ENCODE measurements at places on chromosomes 3 and 15.

GRCh38 chr3:9846231-9846630 is 2.4 kb upstream of the RPUSD3 start:
- DNase-seq: no peak

DNA sequence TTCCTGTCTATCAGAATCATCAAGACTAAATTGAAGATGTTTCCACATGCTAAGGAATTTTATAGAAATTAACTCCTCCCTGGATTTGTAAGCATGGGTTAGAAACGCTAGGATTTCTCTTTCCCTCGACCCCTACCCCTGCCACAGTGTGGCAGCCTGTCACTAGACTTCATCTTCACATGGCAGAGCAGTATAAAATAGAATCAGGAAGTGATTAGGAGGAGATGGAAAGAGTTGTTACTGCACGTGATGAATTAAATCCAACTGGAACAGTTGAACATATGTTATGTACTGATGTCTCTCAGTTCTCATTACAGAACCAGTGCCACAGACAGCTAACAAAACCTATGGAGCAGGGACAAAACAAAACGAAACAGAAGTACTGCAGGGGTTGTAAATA is 130.0 kb upstream of the BNIP2 start:
- DNase-seq: no peak

- no peak for DNase-seq
Observed at GRCh38 chr3:183278479-183279088, 25.5 kb downstream of the B3GNT5 start.

- DNase-seq: no peak
Observed at GRCh38 chr3:61117045-61117898, 134.0 kb downstream of the FHIT start.

DNA sequence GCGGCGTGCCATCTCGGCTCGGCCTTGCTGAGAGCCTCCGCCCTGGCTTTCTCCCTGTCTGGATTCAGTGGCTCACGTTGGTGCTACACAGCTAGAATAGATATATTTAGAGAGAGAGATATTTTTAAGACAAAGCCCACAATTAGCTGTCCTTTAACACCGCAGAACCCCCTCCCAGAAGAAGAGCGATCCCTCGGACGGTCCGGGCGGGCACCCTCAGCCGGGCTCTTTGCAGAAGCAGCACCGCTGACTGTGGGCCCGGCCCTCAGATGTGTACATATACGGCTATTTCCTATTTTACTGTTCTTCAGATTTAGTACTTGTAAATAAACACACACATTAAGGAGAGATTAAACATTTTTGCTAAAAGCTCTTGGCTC is 54.1 kb downstream of the PLXNA1 start:
- no peak for DNase-seq

DNA sequence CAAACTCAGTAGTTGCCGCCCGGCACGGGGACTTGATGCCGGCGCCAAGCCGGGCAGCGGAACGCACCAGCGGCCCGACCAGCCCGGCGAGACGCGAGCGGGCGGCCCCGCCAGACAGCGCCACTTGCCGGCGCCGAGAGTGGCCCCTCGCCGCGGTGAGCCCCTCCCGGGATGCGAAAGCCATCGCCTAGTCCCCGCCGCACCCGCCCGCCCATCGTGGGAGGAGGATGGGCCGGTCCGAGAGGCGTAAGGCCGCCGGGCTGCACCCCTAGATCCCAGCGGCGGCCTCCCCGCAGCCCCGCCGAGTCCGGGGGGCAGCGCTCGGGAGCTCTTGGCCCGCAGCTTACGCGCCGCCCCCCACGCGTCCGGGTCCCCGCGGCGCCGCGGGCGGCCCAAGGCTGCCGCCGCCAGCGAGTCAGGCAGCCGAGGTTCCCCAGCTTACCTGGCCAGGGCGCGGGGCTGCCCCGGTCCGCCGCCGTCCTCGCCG is 609 bp downstream of the GOLGA8A start:
- DNase-seq: no peak

GRCh38 chr3:22210693-22211092 is 459.7 kb upstream of the ZNF385D start:
- no peak for DNase-seq

- no peak for DNase-seq
Observed at GRCh38 chr3:124174476-124174875, 182.6 kb upstream of the ROPN1 start.

GRCh38 chr3:60877188-60877587 is 374.1 kb downstream of the FHIT start:
- no peak for DNase-seq

DNA sequence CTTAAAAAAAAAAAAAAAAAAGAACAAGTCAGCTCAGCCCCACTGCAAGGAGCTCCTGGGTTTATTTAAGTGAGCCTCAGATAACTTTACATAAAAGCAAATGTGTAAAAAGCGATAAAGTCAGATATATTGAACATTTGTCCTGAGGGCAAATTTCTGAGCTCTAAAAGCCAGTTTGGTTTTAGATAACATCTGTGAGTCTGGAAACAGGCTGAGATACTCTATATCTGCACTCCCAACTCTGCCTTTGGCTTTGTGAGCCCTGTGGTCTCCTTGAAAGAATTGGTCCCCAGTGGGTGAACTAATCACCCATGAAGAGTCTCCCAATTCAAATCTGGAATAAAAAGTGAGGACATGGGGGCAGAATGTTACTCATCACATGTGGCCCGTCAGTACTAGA is 104.6 kb downstream of the APBA2 start:
- no peak for DNase-seq

GRCh38 chr3:182618981-182619591 is 174.2 kb upstream of the ATP11B start:
- DNase-seq: no peak

DNA sequence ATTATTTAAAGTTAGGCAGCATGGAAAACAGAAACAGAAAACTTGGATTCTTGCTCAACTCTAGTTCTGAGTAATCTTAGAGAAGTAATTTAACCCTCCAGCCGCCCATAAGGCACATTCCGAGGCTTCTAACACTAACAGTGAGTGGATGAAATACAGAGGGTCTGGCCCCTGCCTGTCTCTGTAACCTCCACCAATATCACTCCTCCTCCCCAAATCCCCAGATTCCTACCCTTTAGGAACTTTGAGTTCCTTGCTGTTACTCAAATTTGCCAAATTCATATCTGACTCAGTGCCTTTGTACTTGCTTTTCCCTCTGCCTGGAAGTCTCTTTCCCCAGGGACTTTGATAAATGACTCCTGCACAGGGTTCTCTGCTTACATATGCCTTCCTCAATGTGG is 112.5 kb upstream of the TGFBR2 start:
- no peak for DNase-seq

DNA sequence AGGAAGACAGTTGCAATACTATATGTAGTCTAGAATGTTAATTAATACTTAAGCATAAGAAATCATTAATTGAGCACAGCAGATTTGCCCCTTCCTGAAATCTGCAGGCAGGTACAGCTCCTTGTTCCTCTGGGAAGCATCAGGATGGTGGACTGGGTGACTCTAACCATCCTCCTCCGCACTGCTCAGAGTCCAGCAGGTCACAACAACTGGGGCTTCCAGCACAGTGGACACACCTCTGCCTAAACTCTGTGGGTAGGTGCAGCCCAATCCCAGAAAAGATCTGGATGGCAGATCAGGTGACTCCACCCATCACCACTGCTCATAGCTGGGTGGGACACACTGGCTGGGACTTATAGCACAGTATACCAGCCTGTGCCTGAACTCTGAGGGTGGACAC is 189.9 kb upstream of the TMCO5A start:
- DNase-seq: no peak

DNA sequence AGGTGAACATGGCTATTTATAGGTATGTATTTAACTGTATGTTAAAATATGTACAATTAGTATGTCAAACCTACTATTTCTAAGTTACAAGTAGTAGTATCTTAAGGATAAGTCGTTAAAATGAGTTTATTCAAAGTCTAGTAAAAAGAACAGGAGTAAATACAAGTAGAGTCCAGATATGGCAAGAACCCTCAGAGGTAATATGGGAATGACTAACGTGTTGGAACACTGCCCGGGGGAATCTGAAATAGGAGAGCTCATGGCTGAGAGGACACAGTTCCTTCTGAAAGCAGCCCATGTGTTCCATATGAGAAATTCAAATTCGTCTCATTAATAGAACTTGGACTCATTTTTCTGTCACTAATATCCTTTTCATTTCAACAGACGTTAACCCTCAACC is 158.8 kb downstream of the CLSTN2 start:
- no peak for DNase-seq

DNA sequence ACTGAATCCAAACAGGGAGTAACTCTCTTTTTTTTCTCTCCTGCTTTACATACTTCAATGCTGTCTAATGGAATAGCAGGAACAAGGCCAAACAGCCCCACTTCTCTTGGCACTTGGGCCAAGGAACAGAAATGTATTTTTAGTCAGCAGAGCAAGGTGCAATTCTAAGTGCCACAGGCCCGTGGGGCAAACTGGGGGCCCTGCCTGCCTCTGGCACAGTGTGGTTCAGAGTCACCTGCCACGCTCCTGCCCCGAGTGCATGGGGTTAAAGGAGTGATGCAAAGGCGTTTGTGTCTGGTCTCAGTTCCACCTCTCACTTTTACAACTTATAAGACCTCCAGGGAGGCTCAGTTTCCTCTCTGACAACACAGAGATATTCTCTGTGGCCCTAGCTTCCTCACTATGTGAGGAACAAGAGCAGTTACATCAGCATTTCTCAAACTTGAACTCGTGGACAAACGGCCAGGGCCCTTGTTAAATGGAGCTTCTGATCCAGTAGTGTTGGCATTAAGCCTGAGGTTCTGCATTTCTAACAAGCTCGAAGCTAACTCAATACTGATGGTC is 51.3 kb downstream of the LRIG1 start:
- DNase-seq: no peak

- no peak for DNase-seq
Observed at GRCh38 chr3:195806211-195806915, 5.4 kb downstream of the MUC4 start.

GRCh38 chr15:89016549-89017041 is 71.7 kb upstream of the ABHD2 start:
- no peak for DNase-seq

DNA sequence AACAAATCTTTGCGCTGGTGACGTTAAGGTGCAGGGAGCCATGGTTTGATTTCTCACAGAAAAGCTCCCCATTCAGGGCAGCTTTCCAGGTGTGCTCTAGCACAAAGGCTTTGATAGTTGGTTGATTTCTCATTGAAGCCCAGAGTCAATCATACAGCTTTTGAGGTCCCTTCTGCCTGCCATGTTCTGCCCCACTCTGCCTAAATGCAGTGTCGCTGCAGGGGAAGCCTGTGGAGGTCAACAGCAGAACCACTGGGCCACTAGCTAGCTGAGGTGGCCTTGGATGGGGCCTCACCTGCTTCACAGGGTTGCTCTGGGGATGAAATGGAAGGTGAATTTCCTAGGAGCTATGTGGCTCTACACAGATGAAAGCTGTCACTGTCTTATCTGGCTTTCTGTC is 278.3 kb downstream of the TLE3 start:
- DNase-seq: no peak

DNA sequence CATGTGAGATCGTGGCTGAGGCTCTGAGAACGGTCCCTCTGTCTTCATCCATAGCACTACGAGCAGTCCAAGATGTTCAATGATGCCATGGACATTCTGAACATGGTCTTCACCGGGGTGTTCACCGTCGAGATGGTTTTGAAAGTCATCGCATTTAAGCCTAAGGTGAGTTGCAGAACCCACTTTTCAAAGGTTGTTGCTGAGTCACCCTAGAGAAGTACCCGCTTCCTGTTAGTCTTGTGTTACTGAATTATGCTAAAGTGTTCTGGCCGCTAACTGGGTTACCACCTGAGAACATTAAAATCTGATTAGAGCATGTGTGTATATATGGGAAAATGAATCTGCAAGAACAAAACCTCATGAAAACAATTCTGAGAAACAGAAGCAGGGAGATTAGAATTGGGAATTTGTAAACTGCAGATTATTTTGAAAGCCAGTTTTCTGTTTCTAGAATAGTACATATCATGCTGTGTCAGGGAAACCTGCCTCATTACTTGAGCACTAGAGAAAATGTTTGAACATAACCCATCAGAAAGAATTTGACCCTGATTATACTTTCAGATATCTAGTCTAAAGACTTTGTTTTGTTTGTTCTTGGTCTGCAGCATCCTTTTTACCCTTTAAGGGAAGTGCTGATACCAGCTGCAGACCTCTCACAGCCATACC is 92.6 kb downstream of the CHDH start:
- no peak for DNase-seq

DNA sequence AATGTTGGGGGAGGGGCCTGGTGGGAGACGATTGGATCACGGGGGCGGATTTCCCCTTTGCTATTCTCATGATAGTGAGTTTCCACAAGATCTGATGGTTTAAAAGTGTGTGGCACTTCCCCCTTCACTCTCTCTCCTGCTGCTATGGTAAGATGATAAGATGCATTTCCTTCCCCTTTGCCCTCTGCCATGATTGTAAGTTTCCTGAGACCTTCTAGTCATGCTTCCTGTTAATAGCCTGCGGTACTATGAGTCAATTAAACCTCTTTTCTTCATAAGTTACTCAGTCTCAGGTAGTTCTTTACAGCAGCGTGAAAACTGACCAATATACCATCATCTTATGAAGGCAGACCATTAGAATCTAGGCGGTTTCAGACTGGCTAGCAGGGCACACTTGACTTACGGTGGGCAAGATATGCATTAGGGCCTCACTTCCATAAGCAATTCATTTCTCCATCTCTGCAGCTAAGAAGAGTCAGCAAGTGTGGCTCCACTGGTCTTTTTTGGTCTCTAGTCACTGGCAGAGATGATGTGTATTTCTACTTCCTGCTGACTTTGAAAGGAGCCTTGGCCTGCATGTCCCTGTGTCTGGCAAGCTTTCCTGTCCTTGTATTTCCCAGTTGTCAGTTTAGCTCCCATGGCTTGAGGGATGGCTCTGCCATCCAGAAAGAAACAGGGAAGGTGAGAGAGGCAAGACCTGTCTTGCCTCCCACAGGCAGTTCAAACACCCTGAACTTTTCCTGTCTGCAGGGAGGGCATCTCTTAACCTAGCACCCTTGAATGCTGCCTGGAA is 109.0 kb upstream of the ADAMTS9 start:
- no peak for DNase-seq

DNA sequence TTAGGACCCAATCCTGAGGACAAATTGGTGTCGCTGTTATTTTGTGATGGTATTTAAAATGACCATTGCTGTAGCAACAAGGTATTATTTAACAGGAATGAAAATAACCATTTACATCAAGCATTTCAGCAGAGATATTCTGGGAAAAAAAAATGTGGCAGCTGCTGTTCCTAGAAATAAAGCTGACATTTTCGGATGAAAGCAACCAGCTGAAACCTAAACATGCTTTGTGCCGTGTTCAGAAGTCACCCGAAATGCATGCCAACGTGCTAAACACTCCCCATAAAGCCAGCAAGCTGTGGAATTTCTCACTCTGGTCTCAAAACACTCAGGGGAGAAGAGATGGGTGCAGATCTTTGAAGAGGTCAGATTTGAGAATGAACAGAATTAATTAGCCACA is 31.5 kb upstream of the TAFA4 start:
- no peak for DNase-seq

- no peak for DNase-seq
Observed at GRCh38 chr3:126098391-126098858, 14.5 kb upstream of the SLC41A3 start.

GRCh38 chr15:42080919-42081830 is 13.2 kb downstream of the PLA2G4D start:
- no peak for DNase-seq

- DNase-seq: no peak
Observed at GRCh38 chr3:31242026-31242960, 290.4 kb upstream of the STT3B start.

Measured in cortex of kidney (tissue), 1 donor.